ENCODE measurements at places on chromosomes 6 and 20.

DNA sequence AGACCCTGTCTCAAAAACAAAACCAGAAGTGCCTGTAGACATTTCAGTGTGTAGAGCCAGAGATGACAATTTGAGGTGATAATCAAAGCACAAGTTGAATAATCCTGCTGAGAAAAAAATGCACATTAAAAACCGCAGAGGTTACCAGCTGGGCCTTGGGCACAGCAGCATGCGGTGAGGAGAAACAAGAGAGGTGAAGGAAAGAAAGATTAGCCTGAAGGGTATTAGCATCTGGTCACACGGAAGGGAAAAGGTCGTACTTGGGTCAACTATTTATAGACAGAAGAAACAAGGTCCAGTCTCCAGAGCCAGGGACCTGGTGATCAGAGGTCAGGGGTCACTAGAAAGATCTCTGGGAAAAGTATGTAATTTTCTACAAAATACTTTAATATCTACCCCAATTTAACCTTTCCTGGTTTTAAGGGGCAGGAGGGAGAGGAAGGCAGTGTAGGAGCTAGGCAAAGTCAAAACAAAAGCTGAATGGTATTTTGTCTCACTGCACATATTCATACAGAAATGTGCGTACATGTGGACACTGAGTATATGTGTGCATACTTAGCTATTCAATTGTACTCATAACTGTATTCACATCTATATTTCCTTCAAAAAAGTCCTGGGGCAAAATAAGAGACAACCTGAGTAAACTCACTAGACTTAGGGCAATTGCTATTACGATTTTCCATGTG, 10.1 kb downstream of the MAP7 start:
- no peak for DNase-seq

GRCh38 chr6:3341467-3341866, 82.7 kb downstream of the PSMG4 start:
- DNase-seq, result no peak

GRCh38 chr6:135935941-135936601, 84.6 kb downstream of the PDE7B start:
- DNase-seq, result no peak

- DNase-seq, result no peak
Observed at GRCh38 chr6:3333263-3333662, 74.5 kb downstream of the PSMG4 start.

DNA sequence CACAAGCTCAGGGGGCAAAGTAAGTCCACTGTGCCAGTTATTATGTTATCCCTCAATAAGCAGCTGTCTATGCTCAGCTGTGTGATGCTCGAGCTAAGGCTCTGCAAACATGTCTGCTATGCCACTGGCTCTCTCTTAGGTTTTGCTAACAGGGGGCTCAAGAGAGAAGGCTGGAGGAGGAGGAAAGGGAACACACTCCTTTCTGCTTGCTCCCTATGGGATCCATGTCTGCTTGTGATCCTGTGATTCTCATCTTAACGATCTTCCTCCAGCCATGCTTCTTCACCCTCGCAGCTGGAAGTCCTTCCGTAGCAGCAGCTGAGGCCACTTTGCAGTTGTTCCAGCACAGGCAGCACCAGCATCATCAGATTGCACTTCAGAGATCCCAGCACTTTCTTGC, 37.0 kb upstream of the IGF2R start:
- no peak for DNase-seq

DNA sequence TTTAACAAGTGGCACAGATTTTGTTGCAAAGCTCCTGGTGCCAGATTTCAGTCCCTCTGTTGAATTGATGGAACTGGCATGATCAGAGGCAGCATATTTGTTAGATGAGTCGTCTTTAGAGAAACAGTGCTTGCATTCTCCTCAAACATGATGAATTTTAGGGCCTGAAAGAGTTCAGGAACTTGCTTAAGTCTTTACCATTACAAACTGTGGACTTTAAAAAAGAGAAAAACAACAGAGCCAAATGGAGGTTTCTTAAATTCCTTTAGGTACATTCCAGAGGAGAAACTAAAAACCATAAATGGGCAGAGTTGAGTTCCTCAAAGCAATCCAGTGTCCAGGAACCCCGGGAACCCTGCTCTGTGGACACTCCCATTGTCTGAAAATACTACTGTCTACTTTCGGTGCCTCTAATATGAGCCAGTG, 2.5 kb downstream of the GTF2H5 start:
- no peak for DNase-seq

DNA sequence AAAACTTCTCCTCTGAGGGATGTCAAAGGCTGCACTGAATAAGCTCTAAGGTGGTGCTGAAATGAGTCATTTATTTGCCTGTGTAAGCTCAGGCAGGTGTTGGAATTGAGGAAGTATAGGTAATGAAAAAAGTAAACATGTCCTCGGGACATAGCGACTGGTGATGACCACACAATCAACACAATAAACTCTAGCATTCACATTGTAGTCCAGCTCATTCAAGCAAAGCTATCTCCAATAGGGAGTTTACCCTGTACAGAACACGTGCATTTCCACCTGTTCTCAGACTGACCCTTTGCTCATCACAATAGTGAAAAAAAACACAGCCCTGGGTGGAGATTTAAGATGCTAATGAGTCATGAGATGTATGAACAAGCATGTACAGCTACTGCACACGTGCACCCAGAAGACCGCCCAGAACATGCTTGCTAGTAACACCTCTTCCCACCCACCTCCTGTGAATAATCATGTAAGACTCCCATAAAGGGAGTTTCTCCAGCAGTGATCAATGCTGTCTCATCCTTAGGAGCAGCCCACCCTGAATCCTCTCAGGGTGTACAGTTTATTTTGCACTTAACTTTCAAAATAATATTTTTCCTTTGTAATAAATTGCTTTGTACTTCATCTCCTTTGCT, 33.0 kb upstream of the POU5F1 start:
- no peak for DNase-seq

- DNase-seq, result no peak
Observed at GRCh38 chr20:56503916-56504315, 20.6 kb upstream of the FAM209A start.

GRCh38 chr20:40291493-40292135, 397.4 kb downstream of the MAFB start:
- DNase-seq, result no peak

GRCh38 chr20:3808544-3808943, 11.8 kb upstream of the AP5S1 start:
- DNase-seq, result no peak

- no peak for DNase-seq
Observed at GRCh38 chr20:52204136-52204535, 12.6 kb upstream of the ZFP64 start.
